Skin of body (tissue), 3 donors: ENCODE measurements at places on chromosomes 7 and 10. TPM values are rescaled to one million over a fixed set of nuclear protein-coding genes. Genes with fewer than 3 reads are reported as not detected.

DNA sequence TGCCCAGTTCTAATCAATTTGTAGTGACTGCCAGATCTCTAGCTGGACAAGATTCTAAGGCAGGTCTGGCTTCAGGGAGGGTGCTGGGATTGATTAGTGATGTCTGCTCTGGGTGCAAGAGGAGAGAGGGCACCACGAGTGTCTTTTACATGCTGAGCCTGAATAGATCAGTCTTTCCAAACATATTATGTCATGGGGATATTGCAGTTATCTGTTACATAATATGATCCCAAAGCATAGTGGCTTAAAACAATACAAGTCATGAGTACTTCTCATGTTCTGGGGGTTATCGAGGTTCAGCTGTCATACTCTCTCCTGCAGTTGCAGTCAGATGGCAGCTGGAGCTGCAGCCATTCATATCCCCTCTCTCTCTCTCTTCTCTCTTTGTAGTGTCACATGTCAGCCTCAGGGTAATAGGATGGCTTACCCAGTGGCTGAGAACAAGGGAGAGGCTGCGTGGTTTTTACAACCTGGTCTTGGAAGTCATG, 26.0 kb downstream of the SLC29A3 start:
- DNase-seq, result no peak

Gene HHEX
- 3.9 TPM for total RNA-seq

GRCh38 chr10:64396105-64396708, 875.0 kb downstream of the REEP3 start:
- DNase-seq, result no peak

- DNase-seq, result no peak
Measured at GRCh38 chr10:110162741-110163145, 44.7 kb upstream of the MXI1 start.

GRCh38 chr10:124837687-124838086, 36.1 kb downstream of the ABRAXAS2 start:
- peak; percentile 43 for DNase-seq

Gene FAM237B
- total RNA-seq, result not detected

DNA sequence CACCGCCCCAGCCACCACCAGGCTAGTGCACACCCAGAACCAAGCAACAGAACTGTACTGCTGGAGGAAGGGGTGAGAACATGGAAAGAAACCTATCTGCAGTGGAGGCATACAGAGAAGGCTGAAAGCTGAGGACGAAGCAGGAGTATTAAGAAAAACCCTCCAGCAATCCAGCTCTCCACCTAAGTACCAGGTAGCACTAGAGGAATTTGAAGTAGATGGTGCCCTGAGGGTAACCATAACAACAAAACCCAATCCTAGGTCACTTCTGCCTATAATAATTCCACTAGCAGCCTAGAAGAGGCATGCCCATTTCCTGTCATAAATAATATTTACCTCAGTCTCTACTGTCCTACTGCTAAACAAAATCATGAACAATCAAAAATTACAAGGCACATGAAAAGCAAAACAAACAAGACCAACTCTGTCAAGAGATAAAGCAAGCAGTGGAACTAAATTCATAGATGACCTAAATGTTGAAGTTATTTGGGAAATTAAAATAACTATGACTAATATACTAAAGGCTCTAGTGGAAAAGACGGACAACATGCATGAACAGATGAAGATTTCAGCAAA, 51.1 kb downstream of the HYCC1 start:
- no peak for DNase-seq

DNA sequence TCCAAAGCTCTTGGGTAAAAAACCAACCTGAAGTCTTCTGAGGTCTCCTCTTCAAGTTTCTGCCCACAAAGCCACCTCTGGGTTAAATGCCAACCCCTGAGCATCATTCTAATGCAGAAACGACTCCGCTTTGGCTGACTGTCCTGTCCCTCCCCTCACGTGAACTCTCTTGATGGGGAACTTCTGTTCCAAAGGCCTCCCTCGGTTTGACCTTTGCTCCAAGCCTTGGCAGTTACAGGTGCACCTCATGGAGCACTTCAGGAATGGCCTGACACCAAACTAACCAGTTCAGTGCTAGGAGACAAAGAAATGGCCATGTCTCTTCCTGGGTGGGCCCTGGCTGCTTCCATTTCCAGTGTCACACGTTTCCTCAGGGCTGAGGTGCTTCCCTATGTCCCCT, 20.0 kb downstream of the CAMK2G start:
- DNase-seq, result no peak

Gene PRKAR2B
- 36.1 TPM for total RNA-seq

Gene ARHGEF35
- 10.3 TPM for total RNA-seq

GRCh38 chr7:92717993-92718716, 118.2 kb downstream of the CDK6 start:
- DNase-seq, result peak; percentile 14

Gene GGCT
- 36.3 TPM for total RNA-seq

GRCh38 chr7:159113056-159113455, 31.6 kb downstream of the VIPR2 start:
- DNase-seq, result no peak

DNA sequence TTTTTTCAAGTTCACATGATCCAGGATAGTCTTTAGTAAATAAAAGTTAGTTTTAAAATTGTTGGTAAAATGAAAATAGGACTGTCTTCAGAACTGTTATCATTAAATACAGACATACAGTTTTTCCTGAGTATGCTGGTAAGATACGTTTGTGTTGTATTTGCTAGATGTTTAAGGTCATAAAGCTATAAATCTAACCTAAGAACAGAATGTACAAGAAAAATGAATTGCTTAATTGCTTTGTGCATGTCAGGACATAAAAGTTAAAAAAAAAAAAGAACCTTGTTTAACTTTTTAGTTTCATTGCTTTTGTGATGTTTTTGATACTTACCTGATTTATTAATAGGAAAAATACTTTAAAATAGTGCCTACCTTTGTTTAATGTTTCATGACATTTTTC, 29.2 kb upstream of the CLDN4 start:
- DNase-seq, result no peak

GRCh38 chr10:17989908-17990767, 38.4 kb downstream of the SLC39A12 start:
- no peak for DNase-seq

- no peak for DNase-seq
Measured at GRCh38 chr10:78307576-78307975, 273.9 kb downstream of the RPS24 start.

- DNase-seq, result no peak
Measured at GRCh38 chr10:110493832-110494426, 3.8 kb upstream of the DUSP5 start.

Gene ELAPOR2
- total RNA-seq, result 10.9 TPM

Gene TMEM236
- total RNA-seq, result 0.69 TPM

Gene MYL10
- 3.2 TPM for total RNA-seq

Gene CYP3A7
- total RNA-seq, result 0.39 TPM

GRCh38 chr7:1455955-1456354, 3.3 kb downstream of the MICALL2 start:
- DNase-seq, result no peak

DNA sequence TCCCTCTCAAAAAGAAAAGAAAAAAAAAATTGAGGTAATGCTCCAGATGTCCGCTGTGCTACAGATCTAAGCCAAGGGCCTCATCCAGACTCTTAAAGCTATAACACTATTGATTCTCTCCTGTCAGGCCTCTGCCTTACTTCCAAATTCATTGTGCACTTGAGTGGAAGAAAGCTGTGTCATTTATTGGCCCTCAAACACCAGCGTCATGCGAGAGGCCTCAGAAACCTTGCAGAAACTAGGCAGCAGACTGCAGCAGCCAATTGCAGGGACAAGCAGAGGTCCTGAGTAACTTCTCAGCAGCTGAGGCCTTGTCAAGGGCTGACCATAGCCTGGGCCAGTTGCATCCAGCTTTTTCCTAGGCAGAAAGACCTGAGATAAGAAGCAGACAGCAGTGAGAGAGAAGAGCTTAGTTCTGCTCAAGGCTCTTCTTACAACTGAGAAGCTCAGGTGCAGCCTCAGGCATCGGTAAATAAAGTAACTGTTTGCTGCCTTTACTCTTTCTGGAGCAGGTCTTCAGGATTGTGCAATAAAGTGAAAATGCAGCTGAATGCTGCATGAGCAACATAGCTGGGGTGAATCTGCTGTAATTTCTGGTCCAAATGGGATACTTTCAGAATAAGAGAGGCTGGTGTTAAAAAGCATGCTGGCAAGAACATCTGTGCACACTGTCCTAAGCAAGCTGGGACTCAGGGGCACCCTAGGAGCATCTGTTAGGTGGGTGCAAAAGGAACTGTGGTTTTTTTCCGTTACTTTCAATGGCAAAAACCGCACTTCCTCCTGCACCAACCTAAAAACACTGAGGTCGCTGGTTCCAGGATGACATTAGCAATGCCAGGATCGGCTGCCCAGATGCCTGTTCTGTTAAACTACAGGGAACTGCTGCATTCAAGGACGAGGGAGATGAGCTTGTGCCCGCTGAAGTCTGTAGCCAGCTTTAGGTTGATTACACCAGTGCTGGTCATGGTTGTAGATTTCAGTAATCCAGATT, 181.8 kb upstream of the PFKP start:
- DNase-seq, result peak; percentile 16

DNA sequence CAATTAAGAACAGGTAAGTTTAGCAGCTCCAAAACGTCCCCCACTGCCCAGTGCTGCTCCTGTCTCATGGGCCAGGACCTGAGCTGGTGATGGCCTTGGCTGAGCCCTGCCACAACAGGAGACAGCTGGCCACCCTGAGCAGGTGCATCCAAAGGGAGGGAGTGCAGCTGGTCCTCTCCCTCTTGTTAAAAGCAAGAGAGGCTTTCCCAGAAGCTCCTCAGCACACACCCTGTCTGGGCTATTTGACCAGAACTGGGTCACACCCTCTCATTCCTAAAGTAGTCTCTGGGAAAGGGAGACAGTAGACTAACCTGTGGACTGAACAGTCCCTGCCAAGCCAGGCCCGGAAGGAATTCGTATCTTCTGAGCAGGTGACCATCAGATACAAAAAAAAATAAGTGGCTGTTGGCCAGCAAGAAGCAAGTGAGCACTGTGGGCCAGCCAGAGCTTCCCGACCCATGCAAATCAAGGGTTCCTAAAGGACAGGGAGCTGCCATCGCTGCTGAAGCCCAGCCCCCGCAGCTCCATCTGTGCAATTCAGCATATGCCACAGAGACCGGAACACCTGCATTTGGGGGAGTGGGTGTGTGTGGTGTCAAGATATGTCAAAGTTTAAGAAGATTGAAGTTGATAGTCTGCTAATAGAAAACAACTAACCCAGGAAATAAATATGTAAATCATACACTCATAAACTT, 2.1 kb upstream of the TMEM72 start:
- no peak for DNase-seq

DNA sequence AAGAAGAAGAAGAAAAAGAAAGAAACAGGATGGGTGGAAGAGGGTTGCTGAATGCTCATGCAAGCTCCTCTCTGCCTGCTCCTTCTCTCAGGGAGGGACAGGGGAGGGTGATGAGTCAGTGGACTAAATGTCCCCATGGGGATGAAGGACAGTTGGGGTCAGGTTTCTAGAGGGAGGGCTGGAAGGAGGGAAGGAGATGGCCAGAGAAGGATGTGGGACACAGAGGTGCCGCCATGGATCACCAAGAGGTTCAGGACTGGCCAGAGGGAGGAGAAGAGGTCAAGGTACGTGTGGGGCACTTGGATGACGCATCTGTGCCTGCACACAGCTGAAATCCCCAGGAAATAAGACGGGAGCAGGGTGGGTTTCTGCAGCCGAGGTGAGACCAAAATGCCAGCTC, 88.9 kb upstream of the GTF2I start:
- no peak for DNase-seq

Gene TMEM26
- 5.1 TPM for total RNA-seq

Gene TUBB8
- not detected for total RNA-seq

DNA sequence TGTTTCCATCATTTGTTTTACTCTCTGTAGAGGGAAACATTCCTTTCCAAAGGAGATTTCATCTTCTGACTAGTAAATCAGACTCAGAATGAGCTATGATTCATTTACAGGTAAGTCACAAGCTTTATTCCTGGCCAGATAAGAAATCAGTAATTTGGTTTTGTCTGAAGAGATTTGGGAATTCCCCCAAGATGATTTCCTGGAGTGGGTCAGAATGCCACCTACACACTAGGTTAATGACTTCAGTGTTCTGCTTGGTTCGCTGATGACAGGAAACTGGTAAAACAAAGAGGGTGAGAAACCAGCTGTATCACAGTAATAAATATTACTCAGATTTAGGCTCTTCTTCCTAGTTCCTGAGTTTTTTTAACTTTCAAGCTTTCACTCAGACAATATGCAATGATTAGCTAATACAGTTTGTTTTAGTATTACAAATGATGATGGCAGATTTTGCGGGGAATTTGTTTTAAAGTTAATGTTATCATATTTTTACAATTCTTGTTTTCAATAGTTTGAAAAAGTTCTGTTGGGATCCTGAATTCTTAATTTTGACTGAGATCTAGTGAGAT, 8.3 kb upstream of the ASZ1 start:
- DNase-seq, result no peak

DNA sequence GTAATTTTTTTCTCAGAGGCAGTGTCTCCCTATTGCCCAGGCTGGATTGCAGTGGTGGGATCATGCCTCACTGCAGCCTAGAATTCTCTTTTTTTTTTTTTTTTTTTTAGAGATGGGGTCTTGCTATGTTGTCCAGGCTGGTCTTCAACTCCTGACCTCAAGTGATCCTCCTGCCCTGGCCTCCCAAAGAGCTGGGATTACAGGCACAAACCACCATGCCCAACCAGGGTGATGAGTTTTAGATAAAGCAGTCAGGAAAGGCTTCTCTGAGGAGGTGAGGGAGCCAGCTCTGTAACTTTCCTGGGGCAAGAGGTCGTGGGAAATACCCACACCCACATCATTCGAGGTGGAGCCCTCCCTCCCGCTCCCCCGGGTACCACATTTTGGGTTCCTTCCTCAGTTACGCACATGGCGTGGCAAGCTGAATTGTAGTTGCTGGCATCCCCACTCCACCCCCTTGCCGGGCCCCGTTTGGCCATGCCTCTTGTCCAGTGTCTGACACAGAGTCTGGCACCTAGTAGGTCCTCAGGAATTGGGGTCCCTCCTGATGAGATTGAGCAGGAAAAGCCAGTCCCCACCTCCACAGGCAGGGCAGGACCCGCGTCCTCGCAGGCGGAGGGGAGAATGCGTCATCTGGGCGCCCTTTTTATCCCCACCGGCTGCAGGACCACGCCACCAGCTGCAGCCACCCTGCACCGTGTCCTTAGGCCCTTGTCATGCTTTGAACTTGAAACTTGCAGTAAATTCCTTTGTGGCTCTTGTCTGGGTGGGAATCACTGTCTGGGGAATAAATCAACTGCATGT, 43.4 kb downstream of the CLIP2 start:
- no peak for DNase-seq
